ENCODE measurements at places on chromosomes 1 and 21. TPM values are rescaled to one million over a fixed set of nuclear protein-coding genes. Genes with fewer than 3 reads are reported as not detected.

DNA sequence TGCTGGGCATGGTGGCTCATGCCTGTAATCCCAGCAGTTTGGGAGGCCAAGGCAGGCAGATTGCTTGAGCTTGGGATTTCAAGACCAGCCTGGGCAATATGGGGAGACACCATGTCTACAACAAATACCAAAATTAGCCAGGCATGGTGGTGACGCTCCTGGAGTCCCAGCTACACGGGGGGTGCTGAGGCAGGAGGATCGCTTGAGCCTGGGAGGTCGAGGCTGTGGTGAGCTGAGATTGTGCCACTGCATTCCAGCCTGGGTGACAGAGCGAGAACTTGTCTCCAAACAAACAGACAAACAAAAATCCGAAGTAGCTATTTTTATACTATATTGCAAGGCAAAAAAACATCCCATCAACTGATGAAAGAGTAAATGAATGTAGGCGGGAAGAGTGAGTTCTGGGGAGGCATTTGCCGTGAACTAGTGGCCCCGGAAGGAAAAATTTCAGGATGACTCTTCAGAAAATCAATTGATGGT is 40.6 kb downstream of the NCMAP start:
- no peaks in the 10 kb centered on the region for H3K27me3 ChIP-seq
- peak; percentile 23 for DNase-seq
- H3K36me3 ChIP-seq = no peaks in the 10 kb centered on the region

DNA sequence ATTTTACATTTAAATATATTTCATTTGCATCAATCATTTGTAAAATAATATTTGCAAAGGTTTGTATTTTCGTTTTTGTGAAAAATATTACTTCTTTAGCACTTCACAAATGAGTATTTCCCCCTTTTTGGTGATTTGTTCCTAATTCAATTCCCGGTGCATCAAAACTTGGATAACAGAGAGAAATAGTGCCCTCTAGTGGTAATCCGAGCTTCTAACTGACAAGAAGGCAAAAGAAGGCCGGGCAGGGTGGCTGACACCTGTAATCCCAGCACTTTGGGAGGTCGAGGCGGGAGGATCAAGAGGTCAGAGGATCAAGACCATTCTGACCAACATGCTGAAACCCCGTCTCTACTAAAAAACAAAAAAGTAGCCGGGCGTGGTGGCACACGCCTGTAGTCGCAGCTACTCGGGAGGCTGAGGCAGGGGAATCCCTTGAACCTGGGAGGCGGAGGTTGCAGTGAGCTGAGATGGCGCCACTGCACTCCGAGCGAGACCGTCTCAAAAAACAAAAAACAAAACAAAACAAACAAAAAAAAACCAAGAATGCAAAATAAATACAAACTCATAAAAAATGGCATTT is 137.7 kb downstream of the COL11A1 start:
- DNase-seq = no peak
- no peaks in the 10 kb centered on the region for H3K36me3 ChIP-seq
- no peaks in the 10 kb centered on the region for H3K4me1 ChIP-seq
- H3K4me3 ChIP-seq = no peak overlapping the region
- H3K27ac ChIP-seq = no peak overlapping the region
- no peaks in the 10 kb centered on the region for H3K27me3 ChIP-seq

DNA sequence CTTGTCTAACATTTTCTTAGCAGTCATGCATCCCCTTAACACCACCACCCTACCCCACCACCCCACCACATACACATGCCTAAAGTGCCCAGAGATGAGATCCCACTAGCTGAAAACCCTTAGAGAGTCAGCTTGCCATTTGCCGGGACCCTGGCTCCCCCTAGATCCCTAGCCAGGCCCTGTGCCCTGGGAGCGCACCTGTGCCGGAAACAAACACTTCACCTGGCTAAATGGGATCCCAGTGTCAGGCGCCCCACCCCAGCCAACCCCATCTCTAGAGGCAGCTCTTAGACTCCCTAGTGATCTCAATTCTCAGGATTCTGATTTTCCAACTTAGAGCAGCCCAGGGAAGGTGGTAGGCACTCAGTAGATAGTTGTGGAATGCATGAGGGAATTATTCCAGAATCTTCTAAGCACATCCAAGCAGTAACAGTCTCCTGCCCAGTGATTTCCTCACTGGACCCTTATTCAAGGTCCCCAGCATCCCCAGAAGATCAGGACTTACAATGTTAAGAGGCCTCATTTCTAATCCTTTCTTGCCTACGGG is 105.2 kb downstream of the LAMC2 start:
- no peaks in the 10 kb centered on the region for H3K36me3 ChIP-seq
- H3K27me3 ChIP-seq = no peaks in the 10 kb centered on the region
- no peaks in the 10 kb centered on the region for H3K4me1 ChIP-seq
- no peak overlapping the region for H3K4me3 ChIP-seq
- DNase-seq = no peak

DNA sequence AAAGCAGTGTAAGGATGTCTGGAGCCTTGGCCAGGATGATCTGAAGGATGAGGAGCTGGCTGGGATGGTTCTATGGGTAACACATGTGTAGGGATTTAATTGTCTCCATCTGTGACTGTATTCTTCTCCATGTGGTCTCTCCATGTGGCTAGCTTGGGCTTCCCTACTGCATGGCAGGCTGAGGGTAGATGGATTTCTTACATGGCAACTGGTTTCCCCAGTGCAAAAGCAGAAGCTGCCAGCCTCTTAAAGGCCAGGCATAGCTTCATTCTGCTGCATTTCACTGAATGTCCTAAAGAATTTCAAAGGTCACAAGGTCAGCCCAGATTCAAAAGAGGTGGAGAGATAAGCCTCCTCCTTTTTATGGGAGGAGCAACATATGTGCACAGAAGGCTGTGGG is 61.7 kb downstream of the XCL2 start:
- no peaks in the 10 kb centered on the region for H3K27me3 ChIP-seq
- H3K4me3 ChIP-seq = no peak overlapping the region
- no peaks in the 10 kb centered on the region for H3K36me3 ChIP-seq
- no peaks in the 10 kb centered on the region for H3K4me1 ChIP-seq
- H3K27ac ChIP-seq = peak overlapping the region; percentile 17
- DNase-seq = no peak

DNA sequence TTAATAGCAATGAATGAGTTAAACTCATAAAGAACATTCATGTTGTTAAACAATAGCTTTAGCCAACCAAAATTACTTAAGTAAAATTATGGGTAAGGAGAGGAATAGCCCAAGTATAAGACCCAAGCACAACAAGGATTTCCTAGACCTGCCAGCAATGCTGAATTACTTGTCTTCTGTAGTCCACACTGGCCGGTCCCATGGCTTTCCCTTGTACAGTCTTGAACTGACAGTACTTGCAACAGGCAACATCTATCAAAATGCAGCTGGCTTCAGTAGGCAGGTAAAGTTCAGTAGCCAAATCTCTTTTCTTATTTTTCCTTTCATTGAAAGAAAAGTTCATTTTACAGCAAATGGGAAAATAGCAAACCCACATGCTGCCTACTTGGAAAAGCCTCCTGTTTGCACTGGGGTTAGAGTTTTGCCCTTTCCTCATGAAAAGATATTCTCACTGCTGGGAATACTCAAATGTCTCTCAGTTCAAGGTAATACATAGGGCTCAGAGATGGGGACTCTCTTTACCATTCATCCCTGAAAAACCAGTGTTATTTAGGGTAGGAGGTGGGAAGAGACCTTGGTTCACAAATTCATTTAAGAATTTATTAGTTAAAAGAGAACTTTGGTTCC is 222.8 kb downstream of the TTLL7 start:
- H3K36me3 ChIP-seq = no peaks in the 10 kb centered on the region
- DNase-seq = no peak
- no peaks in the 10 kb centered on the region for H3K4me1 ChIP-seq
- H3K27ac ChIP-seq = no peak overlapping the region
- H3K4me3 ChIP-seq = no peak overlapping the region
- no peaks in the 10 kb centered on the region for H3K27me3 ChIP-seq

- H3K27me3 ChIP-seq = no peaks in the 10 kb centered on the region
- H3K4me1 ChIP-seq = no peaks in the 10 kb centered on the region
- no peaks in the 10 kb centered on the region for H3K36me3 ChIP-seq
Observed at GRCh38 chr1:203480525-203481084, 5.0 kb downstream of the PRELP start.

GRCh38 chr21:25813917-25814316 is 79.1 kb downstream of the GABPA start:
- H3K4me1 ChIP-seq = no peaks in the 10 kb centered on the region
- no peaks in the 10 kb centered on the region for H3K36me3 ChIP-seq
- no peak for DNase-seq
- no peak overlapping the region for H3K4me3 ChIP-seq

GRCh38 chr1:156154317-156154749 is 948 bp downstream of the SEMA4A start:
- no peaks in the 10 kb centered on the region for H3K36me3 ChIP-seq
- DNase-seq = peak; percentile 77
- peaks cover 14% of the 10 kb centered on the region for H3K4me1 ChIP-seq

DNA sequence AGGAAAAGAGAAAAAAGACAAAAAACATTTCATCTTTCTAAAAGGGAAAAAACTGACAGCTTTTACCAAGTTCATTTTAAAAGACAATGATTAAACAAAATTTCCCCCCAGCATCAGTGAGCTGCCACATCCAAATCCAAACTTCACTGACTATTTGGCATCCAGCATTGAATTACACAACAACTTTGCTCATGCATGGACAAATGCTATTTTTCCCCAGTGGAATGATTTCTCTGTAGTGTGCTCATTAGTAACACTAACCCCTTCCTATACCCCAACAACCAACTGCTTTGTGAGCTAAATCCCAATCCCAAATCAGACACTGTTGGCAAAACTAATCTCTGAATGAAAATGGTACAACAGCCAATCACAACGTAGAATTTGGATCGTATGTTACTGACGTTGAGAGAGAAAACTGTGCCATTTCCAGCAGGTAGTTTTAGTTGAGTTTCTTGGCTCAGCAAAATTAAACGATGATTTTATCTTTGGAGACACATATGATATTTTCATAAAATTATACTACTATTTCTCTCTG is 37.9 kb downstream of the PIK3R3 start:
- no peak for DNase-seq
- H3K4me1 ChIP-seq = no peaks in the 10 kb centered on the region
- H3K36me3 ChIP-seq = no peaks in the 10 kb centered on the region
- no peaks in the 10 kb centered on the region for H3K27me3 ChIP-seq

- H3K4me1 ChIP-seq = no peaks in the 10 kb centered on the region
- H3K27ac ChIP-seq = peak overlapping the region; percentile 10
- H3K36me3 ChIP-seq = no peaks in the 10 kb centered on the region
- peak overlapping the region; percentile 32 for H3K4me3 ChIP-seq
- DNase-seq = peak; percentile 83
Observed at GRCh38 chr1:1244192-1244811, 2.2 kb downstream of the C1QTNF12 start.

- H3K4me3 ChIP-seq = no peak overlapping the region
- H3K4me1 ChIP-seq = peaks cover 22% of the 10 kb centered on the region
- H3K27ac ChIP-seq = peak overlapping the region; percentile 1
- H3K36me3 ChIP-seq = no peaks in the 10 kb centered on the region
- no peaks in the 10 kb centered on the region for H3K27me3 ChIP-seq
Observed at GRCh38 chr21:43716376-43717165, 2.4 kb upstream of the PDXK start.

GRCh38 chr1:184827600-184828368 is 73.1 kb upstream of the EDEM3 start:
- no peak for DNase-seq
- no peaks in the 10 kb centered on the region for H3K27me3 ChIP-seq
- H3K4me1 ChIP-seq = no peaks in the 10 kb centered on the region
- H3K4me3 ChIP-seq = no peak overlapping the region
- H3K36me3 ChIP-seq = no peaks in the 10 kb centered on the region
- H3K27ac ChIP-seq = no peak overlapping the region

DNA sequence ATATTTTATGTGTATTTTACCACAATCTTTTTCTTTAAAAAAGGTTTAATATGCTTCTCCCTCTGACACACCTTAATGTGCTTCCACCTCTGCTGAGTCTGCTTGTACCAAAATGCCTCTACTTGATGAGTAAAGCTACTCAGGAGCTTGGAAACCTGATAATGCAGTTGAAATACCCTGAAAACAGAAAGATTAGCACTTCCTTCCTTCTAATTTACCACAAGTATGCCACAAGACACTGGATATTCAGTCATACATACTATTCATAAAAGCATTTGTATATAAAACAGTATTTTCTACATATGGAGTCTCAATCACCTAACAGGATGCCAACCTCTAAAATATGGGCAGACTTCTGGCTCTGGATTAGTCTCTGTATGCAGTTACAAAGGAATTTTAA is 55.0 kb downstream of the SLC35D1 start:
- no peaks in the 10 kb centered on the region for H3K27me3 ChIP-seq
- no peak for DNase-seq
- H3K4me3 ChIP-seq = no peak overlapping the region

DNA sequence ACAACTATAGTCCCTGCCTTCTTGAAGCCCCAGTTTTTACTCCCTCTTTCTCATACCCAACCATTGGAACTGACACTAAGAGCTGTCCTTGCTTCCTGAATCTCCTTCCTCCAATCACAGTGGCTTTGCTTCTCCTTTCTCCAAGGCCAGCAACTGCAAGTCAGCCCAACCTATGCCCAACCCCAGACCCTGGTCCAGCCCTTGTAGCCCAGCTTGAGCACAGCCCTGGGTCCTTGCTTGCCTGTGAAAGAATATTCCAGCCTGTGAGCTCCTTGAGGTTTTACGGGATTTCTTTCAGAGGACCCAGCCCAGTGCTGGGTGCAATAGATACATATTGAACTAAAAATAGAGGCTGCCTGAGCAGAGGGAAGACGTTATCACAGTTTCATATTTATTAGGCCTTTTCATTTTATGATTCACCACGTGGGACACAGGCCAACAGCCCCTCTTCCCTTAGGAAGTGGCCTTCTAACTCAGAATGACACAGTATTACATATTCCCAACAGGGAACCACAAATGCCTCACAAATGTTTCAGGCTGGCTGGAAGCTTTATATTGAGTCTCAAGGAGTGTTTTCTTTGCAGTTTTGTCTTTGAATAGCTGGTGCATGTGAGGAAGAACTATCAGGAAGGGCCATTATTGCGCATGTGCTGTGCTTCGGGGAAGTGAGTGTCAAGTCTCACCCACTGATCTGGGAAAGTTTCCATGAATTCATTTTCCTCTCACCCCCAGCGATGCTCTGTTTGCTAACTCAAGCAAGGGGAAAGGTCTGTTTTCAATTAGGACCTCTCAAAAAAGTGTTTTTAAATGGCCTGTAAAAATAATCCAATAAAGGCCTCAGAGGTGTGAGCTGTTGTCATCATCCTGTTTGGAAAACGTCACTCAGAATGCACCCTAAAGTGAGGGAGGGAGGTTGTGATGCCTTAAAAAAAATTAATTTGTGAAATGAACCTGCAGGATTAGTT is 92.3 kb upstream of the NFIA start:
- no peak overlapping the region for H3K27ac ChIP-seq
- H3K4me3 ChIP-seq = no peak overlapping the region
- no peak for DNase-seq

Gene LEPR
- 11.6 TPM for total RNA-seq

Gene PLA2G2F
- not detected for total RNA-seq

Gene TMEM269
- not detected for total RNA-seq

Gene CCDC17
- 14.9 TPM for total RNA-seq

Gene FAM167B
- total RNA-seq = 4.1 TPM

Gene C8B
- not detected for total RNA-seq

Gene FAM163A
- total RNA-seq = not detected
